ENCODE measurements at places on chromosomes 12 and 14.

DNA sequence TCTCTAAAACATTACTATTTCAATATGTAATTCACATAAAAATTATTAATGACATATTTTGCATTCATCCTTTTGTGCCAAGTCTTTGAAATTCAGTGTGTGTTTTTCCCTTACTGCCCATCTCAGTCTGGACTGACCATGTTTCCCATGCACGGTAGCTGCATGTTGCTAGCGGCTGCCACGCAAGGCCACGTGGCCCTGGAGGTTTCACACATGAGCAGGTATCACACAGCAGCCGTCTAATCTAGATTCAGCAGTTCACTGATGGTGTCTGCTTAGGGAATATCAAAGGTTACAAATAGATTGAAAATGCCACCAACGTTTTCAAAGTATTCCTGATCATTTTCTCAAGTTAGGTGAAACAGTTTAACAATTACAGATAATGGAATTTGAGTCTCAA lies 234.8 kb upstream of the FKBP4 start:
- no peak for DNase-seq

DNA sequence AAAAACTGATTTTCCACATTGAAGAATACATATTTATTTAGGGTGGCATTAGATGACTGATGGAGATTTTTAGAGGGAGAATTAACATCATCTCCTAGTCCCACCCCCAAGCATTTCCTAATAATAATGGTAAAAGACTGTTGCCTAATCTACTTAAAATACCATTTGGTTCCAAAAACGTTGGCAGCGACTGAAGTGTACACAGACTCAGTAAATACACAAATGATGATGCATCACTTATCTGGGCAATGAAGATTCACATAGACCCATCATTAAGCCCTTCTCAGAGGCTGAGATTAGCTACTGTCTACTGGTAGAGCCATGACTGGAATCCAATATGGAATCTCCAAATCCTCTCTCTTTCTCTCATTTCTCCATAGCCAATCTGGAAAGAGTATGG lies 18.2 kb downstream of the RTN1 start:
- no peak for DNase-seq

GRCh38 chr14:68094158-68094557 lies 274.6 kb downstream of the RAD51B start:
- DNase-seq, result no peak

- DNase-seq, result no peak
Observed at GRCh38 chr14:91866511-91867295, 633 bp downstream of the TC2N start.

DNA sequence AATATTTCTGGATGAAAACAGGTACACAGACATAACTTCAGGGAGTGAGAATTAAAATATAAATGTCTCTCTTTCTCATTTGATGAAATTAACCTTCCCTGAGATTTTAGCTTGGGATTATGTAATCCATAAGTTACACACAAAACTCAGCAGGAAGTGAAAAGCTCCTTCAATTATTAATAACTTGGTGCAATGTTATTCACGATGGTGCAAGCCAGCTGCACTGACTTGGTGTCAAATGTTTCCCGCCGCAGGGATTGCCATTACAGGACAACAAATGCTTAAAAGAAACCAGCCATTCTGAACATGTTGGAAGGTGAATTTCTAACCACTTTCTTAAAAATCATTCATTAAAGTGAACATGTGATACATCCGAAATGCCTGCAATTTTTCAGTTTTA lies 250.4 kb downstream of the FOXN3 start:
- DNase-seq, result no peak

DNA sequence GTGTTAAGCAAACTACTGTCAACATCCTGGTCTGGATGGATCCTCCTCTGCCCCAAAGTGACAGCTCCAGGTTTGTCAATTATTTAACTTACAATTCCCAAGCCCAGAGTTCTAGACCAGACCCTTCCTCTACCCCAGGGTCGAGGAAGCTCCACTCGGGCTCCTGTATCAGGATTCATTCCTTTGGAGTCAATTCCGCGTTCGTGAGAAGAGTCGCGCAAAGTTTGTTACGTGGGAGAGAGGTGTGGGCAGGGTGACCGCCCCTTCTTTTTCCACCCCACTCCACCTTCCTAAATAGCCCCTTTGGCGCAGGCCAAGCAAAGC lies 479 bp downstream of the SEL1L start:
- DNase-seq, result no peak

- no peak for DNase-seq
Observed at GRCh38 chr14:71932229-71932981, at the start of gene RGS6. RGS6 (plus strand) TSS chr14:71932429.

DNA sequence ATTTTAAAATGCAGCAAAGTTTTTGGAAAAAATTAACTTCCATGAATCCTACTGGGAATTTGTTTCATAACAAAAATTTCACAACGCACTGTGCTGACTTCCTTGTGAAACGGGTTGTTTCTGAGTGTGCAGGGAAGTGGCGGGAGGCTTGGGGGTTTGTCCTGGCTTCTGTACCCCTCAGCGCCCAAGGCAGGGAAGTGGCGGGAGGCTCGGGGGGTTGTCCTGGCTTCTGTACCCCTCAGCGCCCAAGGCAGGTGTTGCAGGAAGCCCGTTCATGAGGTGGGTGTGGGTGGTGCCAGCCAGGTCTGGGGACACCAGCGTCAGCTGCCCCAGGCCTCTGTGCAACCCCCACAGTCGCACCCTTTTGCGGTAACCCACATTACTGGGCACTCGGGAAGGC lies 25.1 kb downstream of the ADGRD1 start:
- no peak for DNase-seq

GRCh38 chr14:60686865-60687264 lies 37.3 kb downstream of the SIX4 start:
- no peak for DNase-seq

- DNase-seq, result no peak
Observed at GRCh38 chr14:62369919-62370560, 607.8 kb downstream of the SNAPC1 start.

- DNase-seq, result no peak
Observed at GRCh38 chr14:31828946-31829868, 247.9 kb upstream of the ARHGAP5 start.

DNA sequence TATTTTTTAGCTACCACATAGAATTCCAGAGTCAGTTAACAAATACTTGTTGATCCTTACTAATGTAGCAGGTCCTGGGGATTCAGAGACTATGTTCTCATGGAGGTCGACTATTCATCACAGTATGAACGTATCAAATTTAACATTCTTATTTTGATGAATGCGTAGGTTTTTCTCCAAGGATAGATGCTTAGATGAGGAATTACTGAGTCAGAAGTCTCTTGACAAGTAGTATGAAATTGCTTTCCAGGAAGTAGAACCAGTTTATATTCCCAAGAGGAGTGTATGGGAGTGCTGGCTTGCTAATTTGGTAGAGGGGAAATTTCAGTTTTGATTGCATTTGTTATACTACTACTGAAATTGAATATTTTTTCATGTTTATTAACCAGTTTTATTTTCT lies 42.8 kb upstream of the CRADD start:
- DNase-seq, result no peak

DNA sequence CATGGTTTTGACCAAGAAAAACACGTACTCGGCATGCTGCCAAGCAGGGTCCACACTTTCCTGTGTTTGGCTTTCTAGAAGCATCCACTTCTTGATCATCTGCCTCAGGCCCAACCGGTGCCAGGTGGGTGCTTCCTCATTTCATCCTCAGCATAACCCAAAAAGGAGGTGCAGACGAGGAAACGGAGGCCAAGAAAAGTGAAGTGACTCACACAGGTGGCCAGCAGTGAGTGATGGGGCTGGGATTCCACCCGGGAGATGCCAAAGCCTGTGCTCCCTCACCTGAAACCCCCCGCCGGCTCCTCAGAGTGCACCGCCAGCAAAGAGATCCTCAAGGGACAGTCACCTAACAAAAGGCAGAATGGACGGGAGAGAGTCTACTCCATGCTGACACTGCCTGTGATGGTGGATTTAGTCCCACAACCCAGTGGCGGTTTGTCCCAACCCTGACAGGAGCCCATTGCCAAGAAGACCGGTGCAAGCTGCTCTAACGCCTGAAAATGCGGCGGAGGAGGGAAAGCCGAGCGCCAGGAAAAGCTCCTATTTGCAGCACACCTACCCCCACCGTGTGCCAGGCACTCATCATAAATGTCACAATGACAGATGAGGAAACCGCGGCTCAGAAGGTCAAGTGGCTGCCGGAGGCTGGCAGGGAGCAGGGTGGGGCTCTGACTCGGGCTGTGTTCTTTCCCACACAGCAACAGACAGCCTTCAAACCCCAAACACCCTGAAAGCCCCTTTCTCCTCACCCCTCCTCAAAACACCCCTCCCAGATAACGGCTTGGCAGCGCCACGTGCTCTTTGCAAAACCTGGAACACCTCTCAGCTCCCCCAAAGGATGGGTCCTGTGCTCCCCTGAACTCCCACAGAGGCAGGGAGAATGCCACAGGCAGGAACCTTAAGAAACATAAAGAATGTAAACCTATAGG lies 18.8 kb downstream of the BCL11B start:
- DNase-seq, result no peak

DNA sequence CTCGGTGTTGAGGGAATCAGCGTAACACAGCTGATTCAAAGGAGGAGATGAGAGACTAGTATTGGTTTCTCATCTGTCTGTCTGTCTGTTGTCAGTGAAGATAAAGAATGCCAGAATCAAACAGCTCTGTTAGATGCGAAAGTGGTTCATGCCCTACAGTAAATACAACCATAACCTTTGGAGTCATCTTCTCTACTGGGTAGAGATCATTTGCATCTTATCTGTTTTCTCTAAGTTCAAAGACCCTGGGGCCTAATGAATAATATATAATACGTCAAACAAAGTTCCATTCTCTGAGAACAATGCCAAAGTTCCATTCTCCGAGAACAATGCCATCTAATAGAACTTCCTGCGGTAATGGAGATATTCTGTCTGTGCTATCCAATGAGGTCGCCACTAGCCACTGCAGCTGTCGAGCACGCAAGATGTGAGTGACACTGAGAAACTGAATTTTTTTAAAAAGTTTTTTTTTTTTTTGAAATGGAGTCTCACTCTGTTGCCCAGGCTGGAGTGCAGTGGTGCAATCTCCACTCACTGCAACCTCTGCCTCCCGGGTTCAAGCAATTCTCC lies 6.6 kb downstream of the IL31 start:
- DNase-seq, result no peak

DNA sequence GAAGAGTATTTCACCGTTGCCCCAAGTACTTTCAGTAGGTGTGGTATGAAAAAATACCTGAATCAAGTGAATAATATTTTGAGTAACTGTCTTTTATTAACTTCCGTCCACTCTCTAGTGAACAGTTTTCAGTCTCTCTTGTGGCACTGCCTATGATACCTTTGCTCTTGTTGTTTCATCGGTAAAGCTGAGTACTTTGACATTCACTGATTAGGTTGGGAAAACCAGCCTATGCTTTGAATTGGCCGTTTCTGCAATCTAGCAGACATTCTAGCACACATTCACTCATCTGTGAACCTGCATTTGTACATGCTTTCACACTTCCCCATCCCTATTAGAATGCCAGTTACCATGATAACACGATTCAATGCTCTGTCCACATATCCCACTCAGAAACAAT lies 217.3 kb downstream of the FBXL14 start:
- DNase-seq, result no peak

GRCh38 chr12:47193066-47193465 lies 113.3 kb upstream of the AMIGO2 start:
- no peak for DNase-seq

GRCh38 chr12:102512523-102512922 lies 32.2 kb upstream of the IGF1 start:
- DNase-seq, result no peak

- DNase-seq, result no peak
Observed at GRCh38 chr14:101131451-101131916, 228.0 kb upstream of the RTL1 start.

GRCh38 chr12:111398530-111398929 lies 7.2 kb upstream of the SH2B3 start:
- DNase-seq, result no peak
